Activated CD4-positive, alpha-beta T cell treated with anti-CD3 and anti-CD28 coated beads for 1 hour (primary cell): ENCODE measurements at places on chromosomes 1 and 21.

GRCh38 chr1:14661222-14661621 is 62.7 kb downstream of the KAZN start:
- no peak for DNase-seq

DNA sequence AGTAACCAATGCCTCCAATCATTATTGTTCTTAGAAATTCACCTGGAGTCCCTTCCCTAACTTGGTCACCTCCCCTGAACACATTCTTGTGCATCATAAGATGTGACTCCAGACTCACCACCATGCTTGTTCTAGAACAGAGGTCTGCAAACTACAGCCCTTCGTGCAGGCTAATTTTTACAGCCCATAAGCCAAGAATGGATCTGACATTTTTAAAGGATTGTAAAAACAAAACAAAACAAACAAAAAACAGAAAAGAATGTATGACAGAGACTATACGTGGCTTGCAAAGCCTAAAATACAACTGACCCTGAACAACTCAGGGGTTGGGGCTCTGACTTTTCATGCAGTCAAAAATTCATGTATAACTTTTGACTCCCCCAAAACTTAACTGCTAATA is 6.2 kb upstream of the HIVEP3 start:
- no peak for DNase-seq

GRCh38 chr1:12336413-12336812 is 106.6 kb downstream of the VPS13D start:
- DNase-seq = no peak

DNA sequence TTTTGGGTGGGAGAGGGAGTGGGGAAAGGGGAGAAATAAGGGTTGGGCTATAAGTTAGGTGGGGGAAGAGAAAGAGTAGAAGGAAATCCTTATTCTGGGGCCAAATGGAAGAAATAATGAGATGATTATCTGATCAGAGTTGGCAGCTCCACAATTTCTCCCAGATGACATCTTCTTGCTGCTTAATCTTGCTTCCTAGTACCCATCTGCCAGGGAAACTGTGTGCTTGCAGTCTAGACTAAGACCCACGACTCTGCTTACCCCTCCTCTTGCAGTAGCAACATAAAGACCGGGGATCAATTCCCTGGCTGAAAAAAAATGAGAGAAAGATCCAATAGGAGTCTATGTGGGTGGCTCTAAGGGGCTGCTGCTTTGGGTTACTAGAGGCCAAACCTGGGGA is 95.6 kb downstream of the PAPPA2 start:
- no peak for DNase-seq

- no peak for DNase-seq
Observed at GRCh38 chr1:64578270-64578973, 108.5 kb downstream of the CACHD1 start.

GRCh38 chr1:89269277-89269676 is 3.4 kb downstream of the GBP5 start:
- no peak for DNase-seq

DNA sequence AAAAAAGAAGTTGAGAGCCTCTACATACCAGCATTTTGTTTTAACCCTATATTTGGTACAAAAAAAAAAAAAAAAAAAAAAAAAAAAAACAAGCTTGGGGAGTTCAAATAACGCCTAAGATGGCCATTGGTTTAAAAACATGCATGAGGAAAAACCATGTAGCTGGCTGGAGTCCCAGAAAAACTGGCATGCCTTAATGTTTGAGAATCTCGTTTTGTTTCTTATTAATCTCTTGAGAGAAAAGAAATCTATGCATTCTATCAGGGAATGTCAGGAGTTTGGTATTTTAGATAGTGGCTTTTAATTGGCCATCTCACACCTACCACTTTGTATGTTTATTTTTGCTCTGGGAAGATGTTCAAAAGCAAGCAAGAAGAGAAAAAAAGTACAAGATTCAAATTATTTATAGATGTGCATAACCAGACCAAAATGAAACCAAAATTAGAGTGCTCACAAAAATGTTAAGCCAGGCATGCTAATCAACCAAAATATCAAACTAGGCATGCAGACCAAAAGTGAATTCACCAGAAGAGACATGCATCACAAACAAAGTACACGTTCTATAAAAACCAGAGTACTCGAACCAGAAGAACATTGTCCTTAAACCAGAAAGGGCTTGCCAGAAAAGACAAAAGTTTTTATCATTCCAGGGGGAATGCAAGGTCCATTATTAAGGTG is 156.6 kb downstream of the AK5 start:
- no peak for DNase-seq

GRCh38 chr1:117871013-117871412 is 58.4 kb downstream of the GDAP2 start:
- DNase-seq = no peak
